ENCODE measurements at places on chromosomes 7 and 10.

DNA sequence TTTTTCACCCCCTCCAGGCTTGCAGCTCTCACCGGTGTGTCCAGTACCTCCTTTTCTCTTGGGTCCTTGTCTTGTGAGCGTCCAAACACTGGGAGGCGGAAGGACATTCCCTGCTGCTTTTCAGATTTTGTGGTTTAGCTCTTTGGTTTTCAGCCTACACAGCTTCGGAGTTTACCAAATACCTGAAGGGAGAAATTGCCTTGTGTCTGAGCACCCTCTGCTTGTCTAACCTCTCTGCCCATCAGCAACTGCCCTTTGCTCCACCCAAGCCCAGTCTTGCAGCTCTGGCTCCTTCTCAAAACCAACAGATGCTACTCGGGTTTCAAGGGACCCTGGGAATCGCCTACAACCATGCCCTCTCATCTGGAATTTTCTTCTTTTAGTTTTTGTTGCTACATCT lies 519.1 kb upstream of the IGFBP3 start:
- DNase-seq: no peak

DNA sequence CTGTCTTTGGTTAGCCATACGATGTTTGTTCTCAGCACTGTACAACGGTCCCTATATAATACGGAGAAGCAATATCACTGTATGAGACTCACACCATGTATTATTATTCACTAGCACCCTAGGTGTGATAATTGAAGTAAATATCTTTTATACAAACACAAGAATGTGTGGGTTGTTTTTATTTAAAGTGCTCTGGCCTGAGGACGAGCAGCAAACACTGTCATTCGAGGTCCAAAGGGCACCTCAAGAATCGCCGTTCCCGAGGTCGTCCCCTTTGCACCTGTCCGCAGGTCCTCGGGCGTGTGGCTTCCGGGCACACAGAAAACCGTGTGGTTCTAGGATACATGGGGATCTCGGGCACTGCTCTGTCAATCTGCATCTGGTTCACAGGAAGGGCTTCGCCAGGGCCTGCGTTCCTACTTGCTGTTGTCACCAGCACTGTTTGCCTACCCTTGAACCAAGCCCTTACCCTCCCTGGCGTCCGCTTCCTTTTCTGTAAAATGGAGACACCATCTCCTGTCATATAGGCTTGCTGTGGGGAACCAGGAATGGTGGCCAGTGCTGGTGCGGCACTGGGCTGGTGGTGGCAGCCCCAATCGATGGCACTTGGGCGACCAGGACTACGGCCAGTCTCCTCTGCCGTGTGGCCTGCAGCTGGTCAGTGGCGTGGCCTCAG lies 28.5 kb upstream of the SH2B2 start:
- no peak for DNase-seq

DNA sequence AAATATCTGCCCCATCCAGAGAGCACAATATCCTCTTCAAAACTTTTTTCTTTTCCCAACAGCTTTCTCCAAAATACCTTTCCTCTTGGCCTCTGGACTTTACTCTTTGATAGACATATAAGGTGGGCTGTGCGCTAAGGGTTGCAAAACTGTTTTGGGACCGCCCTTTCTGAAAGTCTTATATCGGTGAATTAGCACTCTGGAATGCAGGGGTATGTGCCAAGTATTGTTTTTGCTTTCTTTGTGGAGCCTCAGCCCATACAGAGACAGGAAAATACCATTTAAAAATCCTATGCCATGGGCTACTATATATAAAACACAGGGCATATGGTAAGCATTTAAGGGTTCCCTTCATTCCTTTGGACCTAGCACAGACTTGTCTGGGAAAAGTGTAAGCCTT lies 37.7 kb downstream of the PPP1R17 start:
- DNase-seq: no peak

GRCh38 chr10:50961297-50961696 lies 75.9 kb upstream of the A1CF start:
- DNase-seq: no peak

DNA sequence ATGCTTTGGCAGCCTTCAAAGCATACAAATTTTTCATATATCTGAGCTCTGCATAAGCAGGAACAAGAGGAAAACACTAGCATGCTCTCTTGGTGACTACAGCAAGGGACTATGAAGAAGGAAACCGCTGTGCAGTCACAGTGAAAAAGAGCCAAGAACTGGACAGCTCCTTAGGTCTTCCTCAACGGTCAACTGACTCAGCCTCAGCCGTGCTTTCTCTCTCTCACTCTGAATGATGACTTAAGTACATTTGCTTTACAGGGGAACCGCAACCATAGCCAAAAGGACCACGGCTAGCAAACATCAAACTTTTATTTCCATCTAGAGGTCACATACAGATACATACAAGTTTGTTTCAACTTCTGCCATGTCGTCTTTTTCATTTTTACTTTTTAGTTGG lies 69.9 kb downstream of the HYCC1 start:
- DNase-seq: no peak

DNA sequence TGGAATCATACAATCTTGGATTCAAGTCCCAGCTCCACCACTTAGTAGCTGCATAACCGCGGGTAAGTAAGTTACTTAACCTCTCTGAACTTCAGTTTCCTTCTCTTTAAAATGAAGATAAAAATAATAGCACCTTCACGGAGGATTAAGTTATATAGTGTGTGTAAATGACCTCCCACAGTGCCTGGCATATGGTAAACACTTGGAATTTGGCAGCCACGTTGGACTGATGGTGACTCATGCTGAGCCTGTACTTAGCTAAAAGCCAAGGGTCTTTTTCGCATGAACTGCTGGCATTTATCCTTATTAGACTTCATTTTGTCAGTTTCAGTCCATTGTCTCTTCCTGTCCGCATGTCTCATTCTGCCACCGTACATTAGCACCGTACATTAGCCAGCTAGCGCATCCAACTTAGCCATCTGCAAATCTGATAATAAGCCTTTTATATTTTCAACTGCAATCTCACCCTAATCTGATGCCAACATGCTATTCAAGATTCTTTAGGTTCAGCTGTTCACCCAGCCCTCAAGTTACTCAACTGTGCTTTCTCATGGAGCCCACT lies 11.2 kb downstream of the SLC13A4 start:
- DNase-seq: no peak

DNA sequence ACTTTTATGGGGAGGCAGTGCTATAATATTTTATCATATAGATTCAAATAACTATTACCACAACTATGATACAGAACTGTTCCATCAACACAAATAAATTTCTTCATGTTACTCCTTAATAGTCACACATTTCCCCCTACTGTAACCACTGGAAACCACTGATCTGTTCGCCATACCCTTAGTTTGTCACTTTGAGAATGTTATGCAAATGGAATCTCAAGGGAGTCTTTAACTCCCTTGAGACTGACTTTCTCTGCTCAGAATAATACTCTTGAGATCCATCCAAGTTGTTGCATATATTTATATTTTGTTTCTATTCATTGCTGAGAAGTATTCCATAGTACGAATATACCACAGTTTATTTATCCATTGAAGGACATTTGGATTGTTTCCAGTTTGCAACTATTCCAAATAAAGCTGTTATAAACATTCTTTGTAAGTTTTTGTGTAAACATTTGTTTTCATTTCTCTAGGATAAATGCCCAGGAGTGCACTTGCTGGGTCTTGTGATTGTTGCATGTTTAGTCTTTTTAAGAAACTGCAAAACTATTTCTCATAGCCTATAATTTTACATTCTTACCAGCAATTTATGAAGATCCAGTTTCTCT lies 19.7 kb upstream of the PON2 start:
- DNase-seq: no peak

DNA sequence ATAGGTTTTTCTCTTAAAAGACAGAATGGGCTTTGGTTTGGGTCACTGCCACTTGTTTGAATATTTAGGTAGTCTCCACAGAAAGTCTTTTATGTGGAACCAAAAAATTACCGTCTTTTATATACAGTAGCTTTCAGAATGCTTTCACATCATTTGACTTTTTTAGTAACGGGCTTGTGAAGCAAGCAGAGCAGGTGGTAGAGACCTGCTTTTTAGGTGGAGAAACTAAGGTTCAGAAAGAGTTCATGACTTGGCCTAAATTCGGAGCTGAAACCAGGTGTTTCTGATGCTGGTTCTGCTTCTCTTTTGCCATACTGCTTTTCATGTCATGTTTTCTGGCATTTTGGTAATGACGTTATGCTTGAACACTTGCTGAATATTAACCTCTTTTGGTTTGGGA lies 36.3 kb downstream of the GARS1 start:
- no peak for DNase-seq

GRCh38 chr10:92690211-92690914 lies 608 bp downstream of the HHEX start:
- peak; percentile 59 for DNase-seq

DNA sequence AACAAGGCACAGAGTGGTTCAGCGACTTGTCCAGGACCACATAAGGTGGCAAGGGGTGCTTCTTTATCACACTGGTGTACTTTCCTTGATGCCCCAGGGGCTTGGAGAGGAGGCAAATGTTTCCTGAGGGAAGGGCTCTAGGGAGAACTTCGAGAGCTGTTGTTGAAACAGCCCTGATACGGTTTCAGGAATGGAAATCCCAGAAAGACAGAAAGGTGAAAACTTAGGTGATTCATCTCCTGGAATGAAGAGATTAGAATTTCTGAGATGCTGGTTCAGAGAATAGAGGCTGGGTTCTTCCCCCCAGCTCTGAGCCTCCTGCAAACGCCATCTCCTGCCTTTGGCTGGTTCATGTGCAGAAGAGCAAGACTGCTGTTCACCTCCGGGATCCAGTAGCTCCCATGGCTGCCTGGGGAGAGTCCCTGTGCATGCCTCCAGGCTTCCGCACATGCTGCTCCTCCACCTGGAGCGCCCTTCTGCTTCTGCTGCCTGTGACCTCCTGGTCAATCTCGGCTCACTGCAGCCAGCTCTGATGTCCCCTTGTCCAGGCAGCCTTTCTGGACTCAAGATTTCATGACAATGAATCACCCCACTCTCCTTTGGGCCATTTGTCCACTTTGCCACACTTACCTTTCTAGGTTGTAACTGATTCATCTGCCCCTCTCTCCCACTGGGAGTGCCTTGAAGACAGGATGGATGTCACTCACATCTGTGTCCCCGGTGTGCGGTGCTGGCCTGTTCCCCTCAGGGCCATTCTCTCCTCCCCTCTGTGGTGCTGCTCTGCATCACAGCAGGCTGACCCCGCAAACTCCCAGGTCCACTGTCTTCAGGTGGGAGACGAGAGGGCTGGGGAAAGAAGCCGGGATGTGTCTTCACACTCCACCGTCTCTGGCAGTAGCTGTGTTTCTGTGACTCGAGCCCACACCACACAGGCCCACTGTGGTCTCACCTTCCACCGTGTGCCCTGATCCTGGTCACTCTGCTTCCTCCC lies 3.6 kb upstream of the CDH23 start:
- no peak for DNase-seq

GRCh38 chr10:45150997-45151396 lies 150.3 kb downstream of the ZNF22 start:
- no peak for DNase-seq

DNA sequence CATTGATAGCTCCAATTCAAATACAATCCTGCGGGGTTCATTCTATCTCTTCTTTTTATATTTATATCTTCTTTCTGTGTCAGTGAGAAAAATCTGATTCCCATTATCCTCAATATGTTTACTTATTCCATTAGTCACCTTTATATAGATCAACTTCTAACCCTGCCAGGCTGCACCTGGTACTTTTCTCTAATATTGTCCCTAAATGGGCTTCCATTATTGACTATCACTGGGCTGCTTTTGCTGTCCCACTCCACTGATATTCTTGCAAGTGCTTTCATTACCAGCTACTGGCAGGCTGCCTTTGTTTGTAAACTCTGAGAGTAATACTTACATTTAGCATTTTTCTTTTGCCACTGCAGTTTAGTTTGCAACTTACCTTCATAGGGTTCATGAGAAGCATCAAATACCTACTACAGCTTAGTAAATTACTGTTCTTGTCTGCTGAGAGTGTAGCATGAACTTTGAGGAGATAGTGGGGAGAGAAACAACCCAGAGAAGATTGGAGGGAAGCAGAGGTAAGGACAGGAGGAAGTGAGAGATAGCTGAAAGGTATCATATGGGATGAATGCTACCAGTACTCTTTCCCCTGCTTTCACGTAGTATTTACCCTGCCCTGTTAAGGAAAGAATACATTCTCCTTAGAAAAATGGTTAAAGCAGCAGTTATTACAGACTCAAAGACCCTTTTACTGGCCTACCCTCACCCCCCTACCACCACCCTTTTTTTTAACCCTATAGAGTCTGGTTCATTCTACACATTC lies 119.1 kb downstream of the PHTF2 start:
- no peak for DNase-seq

DNA sequence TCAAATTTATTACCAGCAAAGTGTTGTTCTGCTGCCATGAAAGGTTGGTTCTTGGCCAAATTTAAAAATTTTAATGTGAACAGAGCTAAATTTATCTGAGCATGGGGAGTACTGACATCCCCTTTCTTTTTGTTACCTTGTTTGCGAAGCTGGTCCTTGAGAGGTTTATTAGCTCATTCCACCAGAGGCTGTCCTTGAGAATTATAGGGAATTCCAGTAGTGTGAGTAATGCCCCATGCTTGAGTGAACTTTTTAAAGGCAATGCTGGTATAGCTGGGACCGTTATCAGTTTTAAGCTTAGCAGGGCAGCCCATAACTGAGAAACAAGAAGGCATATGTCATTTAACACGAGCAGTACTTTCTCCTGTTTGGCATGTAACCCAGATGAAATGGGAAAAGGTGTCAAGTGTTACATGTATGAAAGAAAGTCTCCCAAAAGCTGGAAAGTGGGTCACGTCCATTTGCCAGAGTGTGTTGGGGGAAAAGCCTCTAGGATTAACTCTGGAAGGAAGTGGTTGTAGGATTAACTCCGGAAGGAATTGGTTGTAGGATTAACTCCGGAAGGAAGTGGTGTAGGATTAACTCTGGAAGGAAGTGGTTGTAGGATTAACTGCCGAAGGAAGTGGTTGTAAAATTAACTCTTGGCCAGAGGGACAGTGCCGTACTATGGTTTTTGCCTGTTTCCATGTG lies 37.3 kb upstream of the AKR1C2 start:
- DNase-seq: no peak

GRCh38 chr7:78350926-78351325 lies 552.4 kb downstream of the PHTF2 start:
- DNase-seq: no peak

- no peak for DNase-seq
These were observed 41.1 kb downstream of the ZC3HC1 start for GRCh38 chr7:130009848-130010688.

DNA sequence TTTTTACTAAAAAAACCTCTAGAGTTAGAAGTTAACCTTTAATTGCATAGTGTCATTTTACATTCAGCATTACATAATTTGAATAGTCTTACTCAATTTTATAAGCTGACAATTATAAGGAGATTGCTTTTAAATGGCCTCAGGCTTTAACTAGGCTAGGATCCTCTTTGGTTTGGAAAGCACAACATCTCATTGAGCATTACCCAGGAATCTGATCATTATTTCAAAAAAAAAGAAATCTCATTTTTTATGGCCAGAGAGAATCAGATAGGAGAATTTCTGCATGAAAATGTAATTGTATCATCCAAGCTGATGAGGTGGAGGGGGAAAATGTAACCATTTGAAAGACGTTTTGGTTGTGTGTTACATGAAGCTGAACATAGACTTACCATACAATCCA lies 324.9 kb upstream of the POT1 start:
- DNase-seq: no peak
